ENCODE measurements at places on chromosomes 1 and 21.
A peak's percentile ranks its signal among the peaks of the same experiment; 100 is the strongest.

- peak; percentile 56 for DNase-seq
Measured at GRCh38 chr1:156246781-156247459, 936 bp downstream of the PAQR6 start.

GRCh38 chr1:244057474-244058385, 6.6 kb downstream of the ZBTB18 start:
- DNase-seq = no peak

- DNase-seq = no peak
Measured at GRCh38 chr1:15116966-15117365, 36.6 kb upstream of the TMEM51 start.

- no peak for DNase-seq
Measured at GRCh38 chr1:246295968-246296367, 211.1 kb downstream of the SMYD3 start.

- peak; percentile 82 for DNase-seq
Measured at GRCh38 chr1:233113009-233113879, 162.8 kb downstream of the NTPCR start.

GRCh38 chr1:153698923-153699714, 20.6 kb downstream of the NPR1 start:
- no peak for DNase-seq

DNA sequence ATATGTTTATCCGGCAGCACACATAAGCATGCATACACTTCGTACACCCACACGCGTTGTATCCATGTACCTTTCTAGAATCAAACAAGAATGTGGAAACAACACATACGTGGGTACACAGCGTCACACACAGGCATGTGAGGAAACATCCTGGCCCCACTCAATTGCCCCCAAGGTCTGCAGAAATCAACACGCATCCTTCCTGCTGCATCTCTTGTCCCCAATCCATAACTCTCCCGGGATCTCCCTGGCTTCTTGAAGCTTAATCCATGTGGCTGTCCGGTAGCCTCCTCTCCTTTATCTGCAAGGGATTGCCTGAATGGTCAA, 5.5 kb upstream of the TBX15 start:
- no peak for DNase-seq
